Central memory CD8-positive, alpha-beta T cell (primary cell): ENCODE measurements at places on chromosomes 16 and 17.

- no peak for DNase-seq
Measured at GRCh38 chr17:63447471-63448009, 1.4 kb upstream of the CYB561 start.

DNA sequence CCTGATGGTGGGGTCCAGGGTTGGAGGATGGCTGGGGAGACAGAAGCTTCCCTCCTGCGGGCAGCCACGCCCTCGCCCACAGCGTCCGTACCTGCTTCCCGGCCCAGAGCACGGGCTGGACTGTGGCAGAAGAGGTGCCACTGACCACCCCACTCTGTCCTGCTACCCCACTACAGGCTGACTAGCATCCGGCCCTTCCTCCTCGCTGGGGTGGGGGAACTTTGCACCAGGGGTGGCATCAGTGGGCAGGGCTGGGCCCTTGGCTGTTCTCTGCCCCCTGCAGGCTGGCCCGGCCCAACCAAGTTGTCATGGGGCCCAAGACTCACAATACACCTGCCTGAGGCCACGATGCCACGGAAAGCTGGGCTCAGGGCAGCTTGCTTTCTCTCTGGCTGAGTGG lies 73.0 kb downstream of the KLHDC4 start:
- no peak for DNase-seq

DNA sequence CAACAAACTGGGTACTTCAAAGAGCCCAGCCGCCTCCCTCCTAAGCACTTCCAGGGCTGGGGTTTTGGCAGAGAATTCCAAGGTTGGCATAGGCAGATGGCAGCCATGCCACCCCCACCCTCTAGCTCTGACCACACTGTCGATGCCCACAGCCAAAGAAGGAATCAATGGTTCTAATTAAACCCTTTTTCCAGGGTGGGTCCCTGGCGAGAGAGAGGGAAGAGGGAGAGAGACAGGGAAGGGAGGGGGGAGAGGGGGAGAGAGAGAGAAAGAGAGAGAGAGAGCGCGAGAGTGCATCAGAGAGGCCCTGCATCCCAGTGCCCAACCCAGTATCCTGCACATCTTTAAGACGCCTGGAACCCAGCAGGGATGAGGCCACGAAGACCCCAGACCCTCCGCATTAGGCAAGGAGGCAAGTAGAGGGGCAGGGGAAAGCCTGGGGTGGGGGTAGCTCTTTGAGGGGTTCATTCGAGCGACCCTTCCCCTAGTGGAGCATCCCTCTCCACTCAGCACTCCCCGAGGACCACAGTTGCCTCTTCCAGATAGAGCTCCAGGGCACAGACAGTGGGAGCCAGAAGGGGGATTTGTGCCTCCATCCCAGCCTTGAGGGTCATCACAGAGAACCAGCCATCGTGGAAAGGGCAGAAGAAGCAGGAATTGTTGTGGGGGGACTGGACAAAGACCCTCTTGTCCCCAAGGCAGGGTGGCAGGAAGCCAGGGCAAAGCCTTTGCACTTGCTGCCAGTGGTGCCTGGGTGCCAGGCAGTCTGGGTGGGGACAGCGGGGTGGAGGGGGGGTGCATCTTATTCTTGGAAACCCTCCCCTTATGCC lies 2.6 kb downstream of the SRCIN1 start:
- DNase-seq = no peak

- no peak for DNase-seq
Measured at GRCh38 chr17:33686171-33686570, 393.1 kb upstream of the ASIC2 start.

DNA sequence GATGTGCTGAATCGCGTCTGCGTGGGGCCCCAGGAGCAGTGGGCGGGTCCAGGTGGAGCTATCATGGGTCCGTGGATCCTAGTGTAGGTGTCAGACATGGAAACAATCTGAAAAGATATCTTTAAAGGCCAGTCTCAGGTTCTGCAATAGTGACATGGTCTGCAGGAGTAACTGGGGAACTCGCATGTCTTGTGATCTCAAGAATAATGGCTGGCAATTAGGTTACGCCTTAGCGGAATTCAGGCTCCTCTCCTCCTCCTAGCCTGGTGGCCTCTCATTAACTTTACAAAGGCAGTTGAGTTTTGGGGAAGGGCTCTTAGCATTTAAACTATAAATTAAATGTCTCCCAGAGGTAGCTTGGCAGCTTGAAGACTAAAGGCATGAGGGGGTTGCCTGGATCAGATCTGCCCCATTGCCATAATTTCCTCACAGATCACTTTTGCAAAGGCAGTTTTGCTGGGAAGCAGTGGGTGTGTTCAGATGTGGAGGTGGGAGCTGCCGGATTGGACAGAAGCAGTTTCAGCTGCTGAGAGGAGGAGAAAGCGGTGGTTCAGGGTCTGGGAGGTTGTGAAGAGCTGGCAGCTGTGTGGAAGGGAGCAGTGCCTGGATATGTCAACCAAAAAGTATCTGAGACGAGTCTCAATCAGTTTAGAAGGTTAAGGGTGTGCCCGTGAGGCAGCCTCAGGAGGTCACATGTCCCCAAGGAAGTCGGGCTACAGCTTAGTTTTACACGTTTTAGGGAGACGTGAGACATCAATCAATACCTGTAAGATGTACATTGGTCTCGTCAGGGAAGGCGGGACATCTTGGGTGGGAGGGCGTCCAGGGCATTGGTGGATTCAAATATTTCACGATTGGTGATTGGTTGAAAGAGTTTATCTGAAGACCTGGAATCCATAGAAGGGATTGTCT lies 2.7 kb downstream of the TBCD start:
- no peak for DNase-seq

- no peak for DNase-seq
Measured at GRCh38 chr17:39607851-39608130, at the start of gene NEUROD2. Gene NEUROD2, minus strand, starts transcription at chr17:39607920. Its CDS starts 1,321 bp downstream, at chr17:39606599.
